Stomach (tissue), 19 donors: ENCODE measurements at places on chromosomes 5 and 9. TPM values are rescaled to one million over a fixed set of nuclear protein-coding genes. Genes with fewer than 3 reads are reported as not detected.

SPATA31D4 gene
- not detected for polyA plus RNA-seq

PPP3R2 gene
- polyA plus RNA-seq, result not detected

OLFML2A gene
- 3.9 TPM for polyA plus RNA-seq

CAMK4 gene
- 0.48 TPM for polyA plus RNA-seq

ADAMTS19 gene
- not detected for polyA plus RNA-seq

SLC34A3 gene
- 0.53 TPM for polyA plus RNA-seq

DNAH5 gene
- polyA plus RNA-seq, result 0.61 TPM

- no peak overlapping the region for H3K4me3 ChIP-seq
- no peak overlapping the region for H3K27ac ChIP-seq
- no peak for DNase-seq
- no peaks in the 10 kb centered on the region for H3K36me3 ChIP-seq
- peaks cover 36% of the 10 kb centered on the region for H3K27me3 ChIP-seq
Observed at GRCh38 chr5:138660051-138660572, 84.9 kb upstream of the HSPA9 start.

DNA sequence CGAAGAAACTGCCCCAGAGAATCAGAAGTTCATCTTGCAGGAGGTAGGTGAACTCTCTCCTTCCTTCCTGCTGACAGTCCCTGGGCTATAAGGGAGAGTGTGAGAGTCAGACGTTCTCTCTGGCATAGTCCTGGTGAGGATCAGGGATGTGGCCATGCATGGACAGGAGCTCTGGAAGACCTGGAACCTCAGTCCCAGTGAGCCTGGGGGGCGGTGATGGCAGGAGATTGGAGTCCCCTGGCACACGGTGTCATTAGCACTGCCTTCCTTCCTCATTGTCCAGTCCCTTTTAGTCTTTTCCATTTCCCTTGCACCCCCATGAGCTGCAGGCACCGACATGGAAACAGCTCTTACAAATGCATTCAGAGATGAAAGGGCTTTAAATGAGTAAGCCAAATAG lies 38.6 kb downstream of the GALNT12 start:
- DNase-seq, result no peak
- no peaks in the 10 kb centered on the region for H3K4me1 ChIP-seq
- no peak overlapping the region for H3K4me3 ChIP-seq
- peaks cover 37% of the 10 kb centered on the region for H3K36me3 ChIP-seq
- H3K27me3 ChIP-seq, result no peaks in the 10 kb centered on the region

- H3K27me3 ChIP-seq, result peaks cover 26% of the 10 kb centered on the region
- H3K27ac ChIP-seq, result no peak overlapping the region
- H3K4me3 ChIP-seq, result no peak overlapping the region
- no peaks in the 10 kb centered on the region for H3K36me3 ChIP-seq
Observed at GRCh38 chr5:135576075-135576599, 2.7 kb downstream of the CXCL14 start.

GRCh38 chr5:60613826-60614225 lies 86.1 kb downstream of the DEPDC1B start:
- no peak for DNase-seq
- H3K27ac ChIP-seq, result no peak overlapping the region
- no peaks in the 10 kb centered on the region for H3K4me1 ChIP-seq
- no peak overlapping the region for H3K4me3 ChIP-seq

DNA sequence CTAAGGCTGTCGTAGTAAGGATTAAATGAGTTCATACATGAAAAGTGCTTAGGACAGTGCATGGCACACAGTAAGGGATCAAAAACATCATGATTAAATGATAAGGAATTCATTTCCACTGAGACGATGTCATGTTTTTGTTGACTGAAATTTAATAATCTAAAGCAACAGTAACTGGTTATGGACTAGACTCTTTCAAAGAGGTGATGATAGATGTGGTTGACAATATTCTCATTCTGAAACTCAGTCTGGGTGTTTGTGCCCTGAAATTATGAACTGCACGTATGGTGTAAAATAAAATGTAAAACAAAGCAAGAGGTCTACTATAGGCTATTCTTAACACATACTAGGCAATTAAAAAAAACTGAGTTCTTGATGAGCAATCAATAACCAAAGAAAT lies 280.0 kb downstream of the DENND1A start:
- H3K36me3 ChIP-seq, result peaks cover 8% of the 10 kb centered on the region
- no peaks in the 10 kb centered on the region for H3K27me3 ChIP-seq

DNA sequence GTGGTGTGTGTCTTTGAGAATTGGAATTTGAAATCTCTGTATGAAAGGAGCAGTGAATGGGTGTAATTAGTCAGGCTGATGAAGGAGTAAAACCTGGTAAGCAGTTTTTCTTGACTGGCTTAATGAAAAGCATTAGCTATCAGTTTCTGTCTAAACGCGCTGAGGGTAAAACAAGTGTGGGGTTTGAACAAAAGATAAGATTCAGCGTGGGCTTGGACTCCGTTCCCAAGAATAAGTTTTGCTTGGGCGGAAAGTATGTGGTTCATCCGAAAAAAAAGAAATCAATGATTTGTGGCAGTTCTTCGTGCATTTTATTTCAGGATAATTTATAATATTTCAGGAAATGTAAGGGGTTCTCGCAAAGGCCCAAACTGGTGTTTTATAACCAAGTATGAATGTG lies 217.3 kb downstream of the NTRK2 start:
- no peaks in the 10 kb centered on the region for H3K27me3 ChIP-seq
- no peaks in the 10 kb centered on the region for H3K36me3 ChIP-seq
- DNase-seq, result no peak

DNA sequence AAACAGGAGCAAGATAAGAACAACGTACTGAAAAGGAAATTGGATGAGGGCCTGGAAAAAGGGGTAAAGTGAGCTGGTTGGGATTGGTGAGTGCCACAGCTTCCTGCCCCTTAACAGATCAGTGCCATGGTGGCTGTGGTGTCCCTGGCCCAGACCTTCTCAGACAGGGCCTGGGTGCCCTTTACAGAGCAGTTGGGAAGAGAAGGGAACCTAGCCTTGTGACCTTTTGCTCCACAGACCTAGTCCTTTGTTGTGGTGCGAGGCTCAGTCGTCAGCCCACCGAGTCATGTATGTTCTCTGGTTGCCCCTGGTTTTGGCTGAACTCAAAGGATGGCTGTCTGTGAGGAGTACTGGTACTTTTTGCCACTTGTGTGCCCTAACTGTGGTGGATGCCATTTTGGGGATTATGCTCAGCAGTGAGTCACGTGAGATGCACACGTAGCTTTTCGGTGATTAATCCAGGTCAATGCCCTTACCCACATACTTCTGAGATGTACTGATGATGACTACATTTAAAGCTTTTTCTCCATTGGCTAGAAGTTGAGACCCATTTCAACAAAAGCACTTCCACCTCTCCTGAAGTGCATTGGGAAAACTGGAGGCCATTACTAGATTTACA lies 48.4 kb downstream of the EXOSC2 start:
- H3K36me3 ChIP-seq, result no peaks in the 10 kb centered on the region
- no peaks in the 10 kb centered on the region for H3K4me1 ChIP-seq
- no peak for DNase-seq
- no peaks in the 10 kb centered on the region for H3K27me3 ChIP-seq
- no peak overlapping the region for H3K27ac ChIP-seq
- no peak overlapping the region for H3K4me3 ChIP-seq

GRCh38 chr9:68545033-68545705 lies 4.5 kb upstream of the TMEM252 start:
- peaks cover 30% of the 10 kb centered on the region for H3K4me1 ChIP-seq
- no peak for DNase-seq
- no peaks in the 10 kb centered on the region for H3K36me3 ChIP-seq
- H3K27me3 ChIP-seq, result no peaks in the 10 kb centered on the region

GRCh38 chr5:126143622-126144021 lies 279.6 kb upstream of the GRAMD2B start:
- no peaks in the 10 kb centered on the region for H3K27me3 ChIP-seq
- H3K27ac ChIP-seq, result no peak overlapping the region
- no peak for DNase-seq
- H3K4me3 ChIP-seq, result no peak overlapping the region

- H3K36me3 ChIP-seq, result no peaks in the 10 kb centered on the region
- peaks cover 48% of the 10 kb centered on the region for H3K27me3 ChIP-seq
- H3K27ac ChIP-seq, result peak overlapping the region; percentile 67
- H3K4me1 ChIP-seq, result peaks cover 15% of the 10 kb centered on the region
- DNase-seq, result peak; percentile 67
Observed at GRCh38 chr5:1930880-1931603, 48.3 kb upstream of the IRX4 start.

- H3K4me3 ChIP-seq, result no peak overlapping the region
- no peaks in the 10 kb centered on the region for H3K27me3 ChIP-seq
- H3K36me3 ChIP-seq, result no peaks in the 10 kb centered on the region
- no peaks in the 10 kb centered on the region for H3K4me1 ChIP-seq
- no peak overlapping the region for H3K27ac ChIP-seq
Observed at GRCh38 chr5:109614301-109614700, 75.4 kb upstream of the MAN2A1 start.

DNA sequence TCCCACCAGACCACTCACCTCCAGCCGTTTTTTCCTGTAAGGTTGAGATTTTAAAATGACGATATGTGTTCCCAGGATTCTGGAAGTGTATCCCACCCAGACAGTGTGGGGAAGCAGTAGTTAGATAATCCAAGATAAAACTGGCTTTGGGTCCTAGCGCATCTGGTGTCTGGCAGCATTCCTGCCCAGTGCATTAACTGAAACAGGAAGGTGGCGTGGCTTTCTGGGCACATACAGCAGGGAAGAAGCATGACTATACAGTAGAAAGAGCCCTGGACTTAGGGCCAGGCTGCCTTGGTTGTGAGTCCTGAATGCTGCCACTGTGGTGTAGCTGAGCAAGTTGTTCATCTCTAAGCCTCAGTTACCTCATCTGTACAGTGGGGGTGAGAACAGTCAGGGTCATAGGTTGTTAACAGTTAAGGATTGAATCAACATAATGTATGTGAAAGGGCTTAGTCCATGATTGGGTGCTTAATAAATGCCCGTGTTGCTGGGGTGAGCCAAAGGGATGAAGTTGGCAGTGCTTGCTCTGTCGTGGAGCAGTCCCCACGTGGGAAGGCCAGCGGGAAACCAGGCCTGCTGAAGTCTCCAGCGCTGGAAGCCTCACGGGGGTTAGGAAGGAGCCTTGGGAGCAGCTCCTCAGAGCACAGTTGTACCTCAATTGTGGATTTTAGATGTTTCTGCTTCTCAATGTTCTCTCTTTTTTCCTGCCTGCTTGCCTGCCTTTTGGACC lies 18.0 kb downstream of the CLTA start:
- H3K27ac ChIP-seq, result no peak overlapping the region
- peaks cover 100% of the 10 kb centered on the region for H3K36me3 ChIP-seq
- no peaks in the 10 kb centered on the region for H3K4me1 ChIP-seq
- no peak for DNase-seq

GRCh38 chr5:119860463-119860862 lies 231.1 kb downstream of the FAM170A start:
- H3K27ac ChIP-seq, result no peak overlapping the region
- H3K4me3 ChIP-seq, result no peak overlapping the region
- no peaks in the 10 kb centered on the region for H3K4me1 ChIP-seq
- H3K36me3 ChIP-seq, result no peaks in the 10 kb centered on the region
- no peaks in the 10 kb centered on the region for H3K27me3 ChIP-seq

DNA sequence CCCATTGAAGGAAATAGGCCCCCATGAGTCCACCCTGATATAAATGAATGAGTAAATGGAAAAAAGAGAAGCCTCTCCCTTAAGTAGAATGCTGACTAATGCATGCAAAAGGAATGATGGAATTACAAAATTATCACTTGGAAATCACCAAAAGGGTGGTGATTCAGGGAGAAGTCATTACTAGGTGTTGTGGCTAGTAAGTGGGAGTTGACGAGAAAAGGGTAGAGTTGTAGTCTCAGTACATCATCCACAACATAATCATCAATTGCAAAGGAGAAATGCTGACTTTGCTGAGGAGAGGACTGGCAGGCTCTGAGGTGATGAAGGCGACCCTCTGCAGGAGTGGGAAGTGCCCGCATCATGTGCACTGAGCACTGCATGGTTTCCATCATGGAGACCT lies 201.5 kb upstream of the S1PR3 start:
- no peaks in the 10 kb centered on the region for H3K4me1 ChIP-seq
- no peak overlapping the region for H3K4me3 ChIP-seq
- no peak overlapping the region for H3K27ac ChIP-seq
- H3K27me3 ChIP-seq, result no peaks in the 10 kb centered on the region
- H3K36me3 ChIP-seq, result no peaks in the 10 kb centered on the region
